ENCODE measurements at places on chromosomes 4 and X.

DNA sequence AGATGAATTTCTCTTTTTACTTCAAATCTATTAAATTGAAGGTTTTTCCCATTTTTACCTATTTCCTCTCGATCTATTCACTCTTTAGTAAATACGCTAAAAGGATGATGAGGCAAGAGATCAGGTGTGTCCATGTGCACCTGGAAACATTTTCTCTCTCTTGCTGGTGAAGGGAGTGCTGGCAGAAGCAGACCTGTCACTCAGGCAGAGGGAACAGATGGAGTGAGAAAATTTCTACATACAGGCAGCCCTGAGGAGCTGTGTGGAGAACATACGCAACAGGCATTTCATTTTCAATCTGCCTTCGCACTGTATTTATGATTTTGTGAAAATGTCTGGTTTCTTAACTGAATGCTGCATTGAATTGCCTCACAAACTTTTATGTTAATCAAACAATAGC lies 249.5 kb downstream of the GPM6A start:
- DNase-seq, result no peak

GRCh38 chr4:41148931-41149330 lies 65.4 kb downstream of the APBB2 start:
- no peak for DNase-seq

GRCh38 chrX:98481636-98482035 lies 1597.9 kb downstream of the RPA4 start:
- no peak for DNase-seq

GRCh38 chr4:86531440-86531839 lies 62.7 kb upstream of the PTPN13 start:
- DNase-seq, result no peak

- no peak for DNase-seq
Measured at GRCh38 chr4:106424426-106424825, 55.8 kb upstream of the GIMD1 start.

DNA sequence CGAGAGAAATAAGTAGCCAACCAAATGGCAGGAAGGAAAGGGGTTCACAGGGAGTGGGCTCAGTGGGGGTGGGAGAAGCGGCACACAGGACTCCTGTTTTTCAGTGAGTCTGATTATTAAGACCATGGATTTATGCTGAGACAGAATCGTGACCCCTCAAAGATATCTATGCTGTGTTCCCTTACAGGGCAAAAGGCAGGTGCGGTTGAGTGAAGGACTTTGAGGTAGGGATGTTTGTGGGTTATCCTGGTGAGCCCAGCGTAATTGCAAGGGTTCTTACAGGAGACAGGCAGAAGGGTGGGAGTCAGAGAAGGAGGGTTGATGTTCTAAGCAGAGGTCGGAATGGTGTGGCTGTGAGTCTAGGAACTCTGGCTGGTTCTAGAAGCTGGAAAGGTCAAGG lies 73.0 kb downstream of the EVC start:
- no peak for DNase-seq
